ENCODE measurements at places on chromosomes 13 and 19. TPM values are rescaled to one million over a fixed set of nuclear protein-coding genes. Genes with fewer than 3 reads are reported as not detected.

Gene LRRC25
- total RNA-seq, result not detected

Gene PPFIA3
- total RNA-seq, result 5.1 TPM

DNA sequence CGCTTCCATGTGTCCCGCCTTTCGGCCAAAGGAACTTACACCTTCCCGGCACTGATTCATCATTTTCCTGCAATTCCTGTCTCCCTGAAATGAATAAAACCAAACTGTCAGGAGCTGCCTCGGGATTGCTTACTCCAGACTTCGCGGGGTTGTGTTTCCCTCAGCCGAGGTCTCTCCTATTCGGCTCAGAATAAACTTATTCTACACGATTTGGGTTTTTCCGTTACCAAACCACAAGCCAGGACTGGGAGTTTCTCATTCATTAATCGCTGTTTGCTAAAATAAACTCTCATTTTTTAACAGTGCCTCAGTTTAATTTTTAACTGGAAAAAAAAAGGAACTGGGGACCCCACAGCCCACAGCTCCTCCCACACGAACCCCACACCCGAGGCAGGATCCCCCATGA lies 667 bp downstream of the ZNF878 start:
- peak; percentile 32 for DNase-seq

Gene LRFN3
- total RNA-seq, result 6.6 TPM

- DNase-seq, result no peak
Measured at GRCh38 chr13:48448285-48448958, 35.5 kb upstream of the LPAR6 start.

Gene IER2
- 120 TPM for total RNA-seq

GRCh38 chr13:24896061-24896460 lies 132.1 kb downstream of the RNF17 start:
- DNase-seq, result no peak

- no peak for DNase-seq
Measured at GRCh38 chr13:73975767-73976166, 158.4 kb downstream of the KLF12 start.
